HCT116 (cell line): ENCODE measurements at places on chromosomes 6 and 20. TPM values are rescaled to one million over a fixed set of nuclear protein-coding genes. Genes with fewer than 3 reads are reported as not detected.

Gene NHSL1
- total RNA-seq = 15.4 TPM

Gene NFATC2
- 5.0 TPM for total RNA-seq

Gene SOX4
- 67.0 TPM for total RNA-seq

Gene HTR1E
- total RNA-seq = not detected

Gene AGER
- total RNA-seq = 22.6 TPM

Gene MRAP2
- total RNA-seq = 1.4 TPM

Gene TCP11
- total RNA-seq = not detected

Gene VWA7
- 14.6 TPM for total RNA-seq

Gene NR2E1
- not detected for total RNA-seq

Gene MYLK4
- total RNA-seq = 0.27 TPM

Gene ACSS1
- 0.27 TPM for total RNA-seq

Gene IMPG1
- total RNA-seq = not detected

Gene CRYBG1
- 10.7 TPM for total RNA-seq

Gene PAX1
- total RNA-seq = not detected

Gene DACT2
- total RNA-seq = not detected
